T-helper 9 cell (primary cell): ENCODE measurements at places on chromosomes 2 and 18.

- no peak for DNase-seq
Observed at GRCh38 chr18:63445037-63445436, 22.8 kb upstream of the VPS4B start.

DNA sequence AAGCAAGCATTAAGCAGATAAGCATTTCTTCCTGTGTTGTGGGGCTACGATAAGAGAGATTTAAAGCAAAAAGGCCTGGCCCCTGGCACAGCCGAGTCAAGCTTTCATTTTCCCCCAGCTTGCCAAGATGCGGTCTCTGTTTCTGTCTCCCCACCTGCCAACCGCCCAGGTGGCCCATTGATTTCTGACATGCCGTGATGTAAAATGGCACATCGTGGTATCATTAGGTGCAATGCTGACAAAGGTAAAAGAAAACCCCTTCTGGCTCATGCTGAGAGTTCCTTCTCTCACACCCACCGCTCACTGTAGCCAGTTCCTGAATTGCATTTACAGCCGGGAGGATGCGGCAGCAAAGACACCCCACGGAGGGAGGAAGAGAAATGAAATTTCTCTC lies 62.8 kb downstream of the BOD1L2 start:
- no peak for DNase-seq

DNA sequence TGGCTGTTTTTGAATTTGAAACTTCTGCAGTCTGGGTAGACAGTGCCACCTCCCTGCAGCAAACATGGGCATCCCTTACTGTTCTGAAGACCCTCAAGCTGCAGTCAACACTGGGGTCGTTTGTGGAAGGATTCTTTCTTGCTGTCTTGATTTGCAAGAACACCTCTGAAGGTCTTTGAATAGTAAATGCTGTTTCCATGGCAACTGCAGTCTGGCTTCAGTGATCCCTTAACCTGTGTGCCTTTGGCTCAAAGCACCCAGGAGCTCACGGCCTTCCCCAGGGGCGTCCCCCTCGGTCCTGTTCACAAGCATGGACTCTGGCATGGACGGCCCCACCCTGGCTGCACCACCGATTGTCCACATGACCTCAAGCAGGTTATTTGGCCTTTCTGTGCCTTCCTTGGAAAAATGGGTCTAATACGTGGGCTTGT lies 38.3 kb downstream of the LRRFIP1 start:
- no peak for DNase-seq

GRCh38 chr2:218811382-218811781 lies 20.2 kb downstream of the PRKAG3 start:
- no peak for DNase-seq

DNA sequence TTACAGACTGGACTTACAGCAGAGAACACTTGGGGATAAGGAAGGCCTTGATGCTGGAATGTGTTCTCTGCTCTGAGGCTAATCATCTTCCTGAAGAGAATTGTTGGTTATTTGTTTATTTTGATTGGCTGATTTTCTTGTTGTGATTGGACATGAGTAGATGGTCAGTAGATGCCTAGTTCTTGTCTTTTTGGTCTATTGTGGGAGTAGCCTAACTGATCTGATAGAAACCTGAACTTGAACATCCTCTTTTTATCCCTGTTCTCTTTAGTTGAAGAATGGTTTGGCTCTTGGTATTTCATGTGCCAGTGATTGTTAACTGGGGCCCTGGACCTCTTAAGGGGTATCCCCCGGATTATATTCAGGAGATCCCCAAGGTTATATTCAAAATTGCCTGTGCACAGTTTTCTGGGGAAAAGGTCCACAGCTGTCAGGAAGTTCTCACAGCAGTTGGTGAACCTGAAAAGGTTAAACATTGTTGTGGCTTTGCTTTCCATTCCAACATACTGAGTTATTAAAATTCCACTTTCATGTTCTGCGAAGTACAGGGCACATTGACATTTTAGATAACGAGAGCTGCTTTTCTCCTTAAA lies 13.6 kb downstream of the TWSG1 start:
- DNase-seq = no peak

- no peak for DNase-seq
Observed at GRCh38 chr2:54081574-54081973, 33.8 kb upstream of the ACYP2 start.

DNA sequence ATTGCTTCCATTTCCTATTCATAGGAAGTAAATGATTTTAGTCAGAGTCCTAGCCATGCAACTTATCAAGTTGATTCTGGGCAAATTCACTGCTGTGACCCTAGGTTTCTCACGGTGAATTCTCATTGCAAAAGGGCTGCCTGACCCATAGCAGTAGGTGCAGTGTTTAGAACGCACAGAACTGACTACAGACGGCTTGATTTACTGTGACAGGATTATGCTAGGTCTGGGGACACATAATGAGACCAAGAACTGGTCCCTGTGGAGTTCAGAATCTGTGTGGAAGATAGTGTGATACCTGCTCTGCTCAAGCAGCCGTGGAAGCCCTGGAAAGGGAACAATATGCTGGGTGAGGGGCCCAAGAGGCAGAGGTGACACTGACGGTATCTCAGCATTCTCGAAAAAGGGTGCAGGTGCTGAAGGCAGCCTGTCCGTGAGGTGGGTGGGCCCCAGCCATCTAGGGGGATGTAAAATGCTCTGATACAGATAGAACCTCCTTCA lies 46.4 kb downstream of the ABCG8 start:
- DNase-seq = no peak

DNA sequence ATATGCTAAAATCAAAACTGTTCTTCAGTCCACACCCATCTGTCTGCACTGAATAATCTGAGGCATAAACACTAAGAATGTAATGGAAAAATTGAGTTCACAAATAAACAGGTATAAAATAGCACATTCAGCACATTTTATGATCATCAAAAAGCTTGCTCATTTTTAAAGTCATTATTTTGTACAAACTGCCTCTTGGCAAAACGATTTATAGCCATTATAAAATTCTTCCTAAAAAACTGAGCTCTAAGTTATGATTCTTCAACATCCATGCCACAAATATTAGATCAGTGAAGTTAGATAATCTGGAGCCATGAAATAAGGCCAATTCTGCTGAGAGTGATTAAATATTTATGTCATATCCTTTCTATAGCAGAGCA lies 233.5 kb downstream of the DYM start:
- DNase-seq = no peak

DNA sequence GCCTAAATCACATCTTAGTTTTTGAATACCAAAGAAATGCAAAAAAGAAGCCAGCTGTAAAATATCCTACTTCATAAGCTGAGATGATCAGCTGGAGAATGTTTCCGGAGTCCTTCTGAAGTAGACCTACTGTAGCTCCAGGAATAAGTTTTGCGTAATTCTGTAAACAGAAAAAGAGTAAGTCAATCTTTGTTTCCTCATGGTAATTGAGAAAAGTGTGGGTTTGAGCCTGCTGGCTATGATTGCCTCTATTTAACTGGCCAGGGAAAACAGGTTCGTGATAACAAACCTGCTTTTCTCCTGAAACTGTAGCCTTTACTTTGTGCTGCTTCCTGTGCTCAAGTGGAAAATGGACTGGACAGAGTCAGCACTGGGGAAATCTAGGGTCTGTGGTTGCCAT lies 58.2 kb downstream of the ITGB6 start:
- DNase-seq = no peak

DNA sequence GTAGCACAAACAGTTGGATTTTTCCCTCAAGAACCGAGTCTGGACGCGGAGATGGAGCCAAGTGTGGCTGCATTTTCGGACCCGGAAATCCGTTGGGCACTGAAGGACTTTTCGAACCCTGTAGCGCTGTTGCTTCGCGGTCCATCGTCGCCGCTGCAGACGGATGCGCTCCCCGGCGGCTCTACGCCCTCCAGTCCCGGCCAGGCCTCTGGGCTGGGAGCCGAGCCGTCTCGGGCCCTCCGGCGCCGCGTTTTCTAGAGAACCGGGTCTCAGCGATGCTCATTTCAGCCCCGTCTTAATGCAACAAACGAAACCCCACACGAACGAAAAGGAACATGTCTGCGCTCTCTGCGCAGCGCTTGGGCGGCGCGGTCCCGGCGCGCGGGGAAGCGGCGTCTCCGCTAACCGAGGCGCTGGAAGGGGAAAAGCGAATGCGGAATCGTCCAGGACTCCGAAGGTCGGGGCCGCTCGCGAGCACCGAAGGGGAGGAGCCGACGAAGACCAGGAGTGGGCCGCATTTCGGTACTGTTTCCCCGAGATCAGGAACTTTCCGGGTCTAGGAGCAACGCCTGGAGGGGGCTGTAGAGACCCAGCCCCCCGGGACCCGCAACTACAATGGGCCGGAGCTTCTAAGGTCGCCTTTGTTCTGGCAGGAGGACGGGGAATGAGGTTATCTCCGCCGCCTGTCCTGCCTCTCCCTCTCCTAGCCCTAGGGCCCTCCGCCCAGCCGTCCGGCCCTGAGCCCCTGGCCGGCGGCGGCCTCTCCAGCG lies 3.2 kb downstream of the EMX1 start:
- no peak for DNase-seq

DNA sequence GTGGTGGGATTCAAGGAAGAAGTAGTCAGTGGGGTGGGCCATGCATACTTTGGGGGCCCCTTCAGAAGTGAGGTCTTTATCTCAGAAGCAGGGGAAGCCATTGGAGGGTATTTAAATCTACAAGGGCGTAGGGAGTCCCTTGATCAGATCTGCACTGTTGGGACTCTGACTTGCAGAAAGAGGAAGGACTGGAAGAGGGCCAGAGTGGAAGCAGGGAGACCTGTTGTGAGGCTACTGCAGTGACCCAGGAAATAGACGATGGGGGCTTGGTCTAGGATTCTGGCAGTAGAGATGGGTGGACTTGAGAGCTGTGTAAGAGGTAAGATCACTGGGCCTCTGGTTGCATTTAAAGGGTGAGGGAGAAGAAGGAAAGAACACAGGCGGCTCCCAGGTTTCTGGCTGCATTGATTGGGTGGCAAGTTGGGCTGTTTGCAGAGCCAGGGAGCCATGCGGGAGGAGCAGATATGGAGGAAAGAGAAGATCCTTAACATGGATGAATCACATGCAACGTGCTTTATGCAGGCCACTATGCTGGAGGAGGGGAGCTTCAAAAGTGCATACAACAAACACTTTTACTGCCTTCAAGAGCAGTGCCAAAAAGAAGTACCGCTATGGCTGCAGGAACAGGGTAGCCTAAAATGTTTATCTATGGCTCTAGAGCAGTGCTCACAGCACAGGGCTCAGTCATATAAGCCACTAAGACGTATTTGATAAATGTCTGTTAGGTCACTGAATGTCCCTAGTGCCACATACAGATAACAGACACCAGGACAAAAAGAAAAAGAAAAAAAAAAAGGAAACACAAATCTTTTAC lies 2.3 kb downstream of the SFXN5 start:
- no peak for DNase-seq
